Esophagus (tissue), 2 donors: ENCODE measurements at places on chromosomes 5 and 9. TPM values are rescaled to one million over a fixed set of nuclear protein-coding genes. Genes with fewer than 3 reads are reported as not detected.

The PTGS1 gene
- 20.3 TPM for polyA plus RNA-seq

The IL5 gene
- not detected for polyA plus RNA-seq

The STK10 gene
- 3.9 TPM for polyA plus RNA-seq

The IFNA5 gene
- not detected for polyA plus RNA-seq

The SLCO6A1 gene
- not detected for polyA plus RNA-seq

The PCDH1 gene
- 42.6 TPM for polyA plus RNA-seq

The SMC2 gene
- 6.5 TPM for polyA plus RNA-seq

The UGCG gene
- polyA plus RNA-seq, result 26.7 TPM

The MRPS30 gene
- polyA plus RNA-seq, result 20.1 TPM

The SCAI gene
- polyA plus RNA-seq, result 0.89 TPM

The KCNN2 gene
- 0.22 TPM for polyA plus RNA-seq
